Fibroblast of skin of left quadriceps (primary cell): ENCODE measurements at places on chromosomes 7 and 10.

- peak; percentile 56 for DNase-seq
Measured at GRCh38 chr10:61047081-61047480, 103.1 kb upstream of the RHOBTB1 start.

DNA sequence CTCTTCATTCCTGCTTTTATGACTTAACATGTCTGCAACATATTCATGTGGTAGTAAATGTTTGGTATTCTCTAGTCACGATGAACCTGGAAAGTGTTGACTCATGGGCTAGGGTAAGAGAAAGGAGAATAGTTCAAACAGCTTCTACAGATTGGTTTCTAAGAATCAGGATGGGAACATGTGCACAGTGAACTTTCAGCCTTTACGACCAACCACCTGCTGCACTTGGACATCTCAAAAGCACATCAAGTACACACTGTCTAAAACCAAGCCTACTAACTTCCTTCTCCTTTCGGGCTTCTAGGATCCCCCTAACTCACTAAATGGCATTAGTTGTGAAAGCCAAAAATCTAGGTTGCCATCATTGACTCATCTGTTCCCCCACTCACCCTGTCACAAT lies 85.5 kb downstream of the CUL2 start:
- no peak for DNase-seq

- DNase-seq = no peak
Measured at GRCh38 chr7:151292850-151293249, 44.4 kb upstream of the SMARCD3 start.

- DNase-seq = no peak
Measured at GRCh38 chr7:100574362-100575205, 884 bp upstream of the SAP25 start.

DNA sequence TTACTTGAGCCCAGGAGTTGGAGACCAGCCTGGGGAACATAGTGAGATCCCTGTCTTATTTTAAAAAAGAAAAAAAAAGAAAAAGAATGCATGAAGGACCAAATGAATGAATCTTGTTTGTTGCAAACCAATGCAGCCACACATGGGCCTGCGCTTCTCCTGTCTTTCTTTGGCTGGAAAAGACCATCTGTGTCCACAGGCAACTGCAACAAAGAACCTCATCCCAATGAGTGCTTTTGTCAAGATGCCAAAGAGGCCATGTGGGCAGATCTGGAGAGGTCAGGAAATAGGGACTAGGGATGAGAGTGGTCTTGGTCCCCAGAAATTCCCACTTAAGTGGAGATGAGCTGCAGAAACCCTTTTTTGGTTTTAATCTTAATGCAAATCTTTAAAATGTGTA lies 49.8 kb upstream of the DUSP5 start:
- no peak for DNase-seq

GRCh38 chr7:97770850-97771249 lies 39.0 kb downstream of the TAC1 start:
- no peak for DNase-seq

- no peak for DNase-seq
Measured at GRCh38 chr7:47571331-47572093, 10.4 kb downstream of the TNS3 start.

DNA sequence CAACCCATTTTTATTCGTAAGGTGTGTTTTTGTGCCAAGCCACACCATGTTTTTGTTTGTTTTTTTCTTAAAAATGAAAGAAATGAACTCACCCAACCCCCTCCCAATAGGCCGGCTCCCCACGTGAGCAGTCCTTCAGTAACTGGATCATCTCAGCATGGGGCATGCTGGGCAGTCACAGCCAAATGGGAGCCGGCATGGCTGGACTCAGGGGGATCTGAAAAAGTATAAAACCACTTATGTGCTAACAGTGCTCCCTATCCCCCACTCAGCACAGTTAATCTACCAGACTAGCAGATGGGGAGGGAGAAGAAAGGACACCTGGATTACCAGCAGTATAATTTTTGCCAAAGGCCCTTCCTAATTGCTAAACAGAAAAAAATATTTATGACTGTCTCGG lies 39.3 kb downstream of the BAZ1B start:
- DNase-seq = no peak

GRCh38 chr7:100680576-100681271 lies 7.2 kb downstream of the GNB2 start:
- no peak for DNase-seq

- no peak for DNase-seq
Measured at GRCh38 chr10:24912215-24912614, 40.2 kb downstream of the PRTFDC1 start.

DNA sequence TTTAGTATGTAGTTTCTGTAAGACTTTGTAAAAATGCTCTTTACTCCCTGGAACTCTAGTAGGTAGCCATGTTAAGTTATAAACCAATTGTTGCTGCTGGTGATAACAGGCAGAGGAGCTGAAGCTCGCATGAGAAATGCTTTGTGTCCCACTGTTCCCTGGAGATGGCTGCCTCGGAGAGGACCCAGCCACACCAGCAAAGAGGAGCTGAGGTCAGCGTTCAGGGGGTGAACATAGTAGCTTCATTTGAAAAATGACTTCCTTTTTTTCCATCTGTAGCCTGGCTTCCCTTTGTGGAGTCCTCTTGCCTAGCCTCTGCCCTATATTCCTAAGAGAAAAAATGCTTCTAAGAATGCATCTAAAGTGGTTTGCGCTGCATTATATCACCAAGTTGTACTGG lies 20.3 kb downstream of the CELF2 start:
- DNase-seq = no peak

- no peak for DNase-seq
Measured at GRCh38 chr10:63673246-63673645, 152.0 kb downstream of the REEP3 start.

DNA sequence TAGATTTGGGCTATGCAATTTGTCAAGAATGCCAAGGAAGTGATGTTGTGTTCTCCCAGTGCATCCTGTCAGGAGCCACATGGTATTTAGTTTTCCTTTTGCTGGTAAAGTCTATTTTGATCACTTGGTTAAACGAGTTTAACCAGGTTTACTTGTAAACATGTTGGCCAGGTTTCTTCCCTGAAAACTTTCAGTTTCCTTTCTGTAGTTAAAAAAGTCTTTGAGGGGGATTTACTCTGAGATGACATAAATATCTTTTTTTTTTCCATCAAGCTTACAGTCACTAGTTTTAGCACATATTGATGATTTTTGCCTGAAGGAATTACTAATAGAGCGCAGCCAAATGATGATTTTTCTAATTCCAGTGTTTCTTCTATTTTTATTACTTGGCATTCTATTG lies 320.5 kb downstream of the PHF14 start:
- no peak for DNase-seq

DNA sequence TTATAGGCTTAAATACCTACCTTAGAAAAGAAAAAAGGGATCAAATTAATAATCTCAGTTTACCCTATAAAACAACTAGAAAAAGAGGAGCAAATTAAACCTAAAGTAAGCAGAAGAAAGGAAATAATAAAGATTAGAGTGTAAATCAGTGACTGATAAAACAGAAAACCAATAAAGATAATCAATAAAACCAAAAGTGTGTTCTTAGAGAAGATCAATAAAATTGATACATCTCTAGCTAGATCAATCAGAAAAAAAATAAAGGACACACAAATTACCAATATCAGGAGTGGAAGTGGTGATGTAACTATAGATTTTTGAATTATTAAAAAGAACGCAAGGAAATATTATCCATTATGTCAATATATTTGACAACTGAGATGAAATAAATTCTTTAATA lies 69.2 kb upstream of the NAMPT start:
- DNase-seq = no peak

- DNase-seq = no peak
Measured at GRCh38 chr10:58857251-58857805, 319.1 kb upstream of the PHYHIPL start.

GRCh38 chr10:92385831-92386230 lies 94.9 kb downstream of the MARCHF5 start:
- no peak for DNase-seq

GRCh38 chr7:130758429-130759056 lies 24.5 kb upstream of the KLF14 start:
- peak; percentile 24 for DNase-seq

DNA sequence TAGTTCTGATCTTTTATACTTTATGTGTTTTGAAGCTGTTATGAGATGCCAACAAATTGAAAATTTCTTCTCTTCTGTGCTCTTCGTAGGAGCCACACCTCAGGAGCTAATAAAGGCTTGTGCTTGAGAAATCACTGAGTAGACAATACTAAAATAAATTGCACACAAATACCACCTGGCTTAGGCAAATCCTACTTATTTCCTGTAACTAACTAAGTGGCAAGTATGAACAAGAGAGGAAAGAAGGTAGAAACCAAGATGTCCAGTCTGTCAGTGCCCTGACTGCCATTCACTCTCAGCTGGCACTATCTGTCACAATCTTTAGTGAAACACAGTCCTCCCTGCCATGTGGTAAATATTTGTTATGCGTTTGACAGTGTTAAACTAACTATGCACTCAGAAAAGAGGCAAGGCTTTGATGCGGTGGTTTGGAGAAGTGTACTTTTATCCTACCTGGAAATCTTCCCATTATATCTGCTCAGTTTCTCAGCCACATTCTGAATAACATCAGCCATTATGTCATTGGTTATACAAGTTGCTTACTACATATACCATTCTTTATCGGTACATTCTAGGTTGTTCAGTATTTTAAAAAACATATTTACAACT lies 293.4 kb upstream of the VWC2 start:
- DNase-seq = no peak

DNA sequence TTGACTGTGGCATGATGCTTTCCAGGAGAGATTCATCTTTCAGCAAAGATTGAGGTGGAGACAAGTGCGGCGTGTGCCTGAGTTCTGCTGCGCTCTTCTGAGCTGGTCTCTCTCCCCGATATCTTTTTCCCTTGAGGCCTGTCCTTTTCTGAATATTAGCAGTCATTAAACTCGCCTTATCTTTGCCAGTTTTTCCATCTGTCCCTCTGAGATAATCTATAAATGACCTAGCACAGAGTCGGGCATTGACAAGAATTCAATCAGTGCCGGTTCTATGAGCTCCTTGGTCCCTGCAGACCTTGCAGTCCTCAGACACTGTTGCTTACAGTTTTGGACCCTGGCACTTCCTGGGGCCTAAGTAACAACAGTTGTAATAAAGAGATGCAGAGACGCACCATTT lies 89.7 kb upstream of the IKZF1 start:
- DNase-seq = no peak

GRCh38 chr7:91710881-91711280 lies 169.6 kb downstream of the MTERF1 start:
- DNase-seq = no peak

GRCh38 chr7:29422829-29423228 lies 140.8 kb upstream of the PRR15 start:
- DNase-seq = no peak

DNA sequence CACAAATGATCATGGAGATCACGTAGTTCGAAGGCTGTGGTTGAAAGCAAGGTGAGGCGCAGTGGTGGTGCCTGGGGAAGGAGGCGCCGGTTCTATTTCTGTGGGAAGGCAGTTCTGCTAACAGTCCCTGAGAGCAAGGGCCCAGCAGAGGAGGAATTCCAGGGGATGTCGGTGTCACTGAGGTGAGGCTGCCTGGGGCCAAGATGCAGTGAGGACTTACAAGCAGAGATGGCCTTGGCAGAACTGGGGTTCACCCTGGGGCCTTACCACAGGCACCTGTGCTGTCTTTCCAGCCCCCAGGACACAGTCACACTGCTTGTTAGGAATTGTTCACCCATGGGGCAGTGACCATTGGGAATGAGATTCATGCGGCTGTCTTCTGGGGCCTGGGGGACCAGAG lies 26.7 kb downstream of the GBX1 start:
- DNase-seq = no peak

GRCh38 chr10:42637648-42638054 lies 719 bp downstream of the ZNF33B start:
- DNase-seq = no peak

GRCh38 chr7:44103566-44103922 lies 601 bp upstream of the AEBP1 start:
- no peak for DNase-seq

DNA sequence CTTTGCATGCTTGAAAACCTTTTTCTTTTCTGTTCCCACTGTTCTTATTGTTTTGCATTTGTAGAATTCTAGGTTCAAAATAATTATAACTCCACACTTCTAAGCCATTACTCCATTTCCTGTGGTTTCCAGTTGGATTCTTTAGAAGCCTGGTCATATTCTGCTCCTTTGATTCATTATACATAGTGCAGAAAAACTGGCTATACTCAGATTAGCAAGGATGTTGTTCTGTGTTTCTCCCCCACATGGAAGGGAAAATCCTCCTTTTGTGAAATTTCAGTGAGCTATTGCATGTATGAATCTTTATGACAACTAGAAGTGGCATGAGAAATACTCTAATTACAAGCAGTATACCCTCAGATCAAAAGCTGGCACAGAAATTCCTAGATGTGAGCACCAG lies 79.5 kb downstream of the SLC13A1 start:
- DNase-seq = peak; percentile 20
